ENCODE measurements at places on chromosomes 7 and 10.

DNA sequence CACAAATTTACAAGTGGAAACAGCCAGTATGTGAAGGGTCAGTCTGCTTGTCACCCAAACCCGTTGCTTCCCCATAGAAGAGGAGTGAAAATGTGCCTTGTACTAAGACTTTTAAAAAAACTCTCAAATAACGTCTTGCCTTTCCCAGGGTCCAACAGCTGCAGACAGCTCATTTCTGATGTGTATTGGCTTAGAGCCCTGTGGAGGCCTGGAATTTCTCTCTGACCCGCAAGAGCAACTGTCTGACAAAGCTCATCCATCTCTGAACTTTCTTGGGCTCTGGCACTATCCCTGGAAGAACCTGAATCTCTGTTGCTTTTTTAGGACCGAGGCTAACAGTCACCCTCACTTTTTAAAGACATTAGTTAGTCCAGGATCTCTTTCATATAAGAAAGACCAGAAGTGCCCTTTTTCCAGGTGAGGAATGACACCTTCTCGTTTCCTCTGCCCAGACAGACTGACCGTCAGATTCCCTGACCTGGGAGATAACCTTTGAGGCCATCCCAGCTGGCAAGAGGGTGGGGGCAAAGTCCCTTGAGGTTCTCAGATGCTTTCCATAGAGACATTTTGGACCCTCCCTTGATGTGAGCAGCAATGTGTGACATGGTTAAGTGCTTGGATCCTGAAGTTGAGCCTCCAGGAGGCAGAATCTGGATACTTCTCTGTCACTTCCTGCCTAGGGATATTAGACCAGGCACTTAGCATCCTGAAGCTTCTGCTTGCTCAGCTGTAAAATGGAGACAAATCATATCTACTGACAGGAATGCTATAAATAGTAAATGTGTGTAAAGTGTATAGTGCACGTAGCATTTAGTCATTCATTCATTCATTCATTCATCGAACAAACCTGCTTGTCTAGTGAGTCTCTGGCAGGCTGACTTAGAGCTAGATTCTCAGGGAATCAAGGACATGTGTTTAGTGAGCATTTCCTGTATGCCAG is 4.5 kb upstream of the NODAL start:
- no peak for DNase-seq

- no peak for DNase-seq
Observed at GRCh38 chr10:87626422-87626892, 33.2 kb upstream of the PAPSS2 start.

DNA sequence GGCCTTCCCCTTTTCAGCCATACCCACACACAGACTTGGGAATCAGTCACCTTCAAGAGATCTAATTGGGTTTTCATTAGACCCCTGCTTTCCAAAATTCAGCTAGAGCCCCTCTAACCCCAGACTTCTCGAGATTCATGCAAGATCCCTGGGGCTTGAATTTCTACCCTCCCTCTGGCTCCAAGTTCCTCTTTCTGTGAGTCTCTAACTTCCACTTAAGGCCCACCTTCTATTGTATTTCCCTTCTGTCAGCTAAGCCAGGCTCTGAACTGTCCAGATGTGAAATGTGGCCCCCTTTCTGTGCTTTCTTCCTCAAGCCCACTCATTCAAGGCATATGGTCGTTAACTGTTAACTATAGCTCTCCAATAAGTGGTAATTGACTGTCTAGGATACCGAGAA is 132.2 kb downstream of the ZNF365 start:
- no peak for DNase-seq

- DNase-seq, result no peak
Observed at GRCh38 chr7:99639267-99639666, 22.5 kb downstream of the ZSCAN25 start.

GRCh38 chr7:38224392-38224791 is 46.3 kb downstream of the STARD3NL start:
- DNase-seq, result no peak

- DNase-seq, result no peak
Observed at GRCh38 chr7:24717247-24717622, 40.0 kb downstream of the GSDME start.

DNA sequence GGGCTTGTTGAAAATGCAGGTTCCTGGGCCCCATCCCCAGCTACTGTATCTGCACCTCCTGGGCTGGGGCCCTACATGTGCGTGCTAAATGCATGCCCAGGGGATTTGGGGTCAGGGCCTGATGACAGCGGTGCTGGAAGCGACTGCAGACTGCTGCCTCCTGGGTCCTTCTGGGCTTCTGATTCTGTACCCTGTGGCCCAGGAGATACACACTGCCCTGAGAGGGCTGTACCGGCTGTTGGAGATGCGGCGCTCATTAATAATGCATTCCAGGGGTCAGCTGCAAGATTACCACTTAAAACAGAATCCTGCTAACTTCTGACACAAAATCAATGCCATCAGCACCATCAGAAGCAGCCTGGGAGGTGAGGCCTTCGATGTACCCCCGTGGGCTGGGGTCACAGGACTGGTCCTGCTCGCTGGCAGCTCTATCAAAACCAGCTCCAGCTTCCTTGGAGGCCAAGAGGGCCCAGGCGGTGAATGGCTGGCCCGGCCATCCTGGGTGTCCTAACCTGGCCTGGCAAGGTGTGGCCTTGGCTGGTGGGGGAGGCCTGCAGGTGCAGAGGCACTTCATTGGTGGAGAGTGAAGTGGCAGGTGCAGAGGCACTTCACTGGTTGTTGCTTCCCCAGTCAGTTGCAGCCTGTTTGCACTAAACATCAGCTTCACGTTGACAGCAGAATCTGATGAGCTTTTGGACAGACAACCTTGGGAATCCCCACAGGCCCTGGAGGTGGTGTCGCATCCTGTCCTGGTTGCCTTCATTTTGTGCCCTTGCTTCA is 79.2 kb downstream of the GLRX3 start:
- no peak for DNase-seq

- no peak for DNase-seq
Observed at GRCh38 chr7:122033641-122034040, 110.4 kb downstream of the AASS start.

DNA sequence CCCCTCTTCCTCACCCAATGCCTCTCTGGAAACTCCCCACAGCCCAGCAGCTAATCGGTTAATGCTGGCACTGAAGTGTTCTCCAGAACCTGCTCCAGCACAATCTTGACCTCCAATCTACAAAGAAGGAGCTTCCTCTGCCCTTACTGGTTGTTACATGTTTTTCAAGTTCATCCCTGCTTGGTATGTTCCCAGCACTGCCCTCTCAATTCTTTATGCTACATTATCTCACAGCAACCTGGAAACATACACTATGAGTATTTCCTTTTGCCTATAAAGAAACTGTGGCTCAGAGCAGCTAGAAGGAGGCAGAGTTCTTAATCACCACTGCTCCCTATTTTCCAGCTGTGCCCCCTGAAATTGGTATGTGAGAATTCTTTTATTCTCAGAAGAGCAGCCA is 84.1 kb upstream of the KMT2E start:
- no peak for DNase-seq

DNA sequence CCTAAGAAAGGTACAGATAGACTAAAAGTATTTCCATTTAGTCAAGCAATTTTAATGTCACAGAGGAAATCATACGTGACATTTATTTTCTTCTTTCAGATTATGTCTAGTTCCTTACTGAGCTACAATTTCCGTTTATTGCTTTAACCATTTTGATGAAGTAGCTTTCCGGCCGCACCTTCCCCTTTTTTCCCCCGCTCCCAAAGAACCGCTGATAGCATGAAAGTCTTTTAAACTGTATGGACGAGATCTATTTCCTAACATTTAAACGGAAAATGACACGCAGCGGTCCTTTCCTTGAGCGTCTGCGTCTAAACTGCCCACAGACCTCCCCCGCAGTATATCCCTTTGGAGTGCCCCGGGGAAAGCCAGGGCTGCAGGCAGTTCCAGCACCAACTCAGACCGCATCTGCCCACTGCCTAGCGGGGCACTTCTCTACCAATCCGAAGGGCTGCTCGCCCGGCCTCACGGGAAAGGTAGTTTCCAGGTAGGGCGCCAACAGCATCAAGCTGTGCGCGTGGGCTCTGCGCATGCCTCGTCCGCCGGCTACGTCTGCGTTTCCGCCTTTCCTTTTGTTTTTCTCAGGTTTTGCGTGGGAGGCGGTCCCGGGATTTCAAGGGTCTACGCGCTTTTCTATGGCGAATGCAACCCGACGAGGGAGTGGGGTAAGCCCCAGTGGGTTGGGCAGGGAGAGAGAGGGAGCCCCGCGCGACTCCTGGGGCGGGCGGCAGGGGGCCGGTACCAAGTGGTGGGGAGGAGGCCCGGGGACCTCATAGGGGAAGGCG is at the start of gene ZNF33A:
Gene ZNF33A, plus strand, starts transcription at position 557 of the 785 bp plus-strand sequence. CDS start 1,667 bp downstream, outside the sequence.
- peak; percentile 83 for DNase-seq

- DNase-seq, result no peak
Observed at GRCh38 chr7:91313113-91313512, 48.9 kb downstream of the FZD1 start.

DNA sequence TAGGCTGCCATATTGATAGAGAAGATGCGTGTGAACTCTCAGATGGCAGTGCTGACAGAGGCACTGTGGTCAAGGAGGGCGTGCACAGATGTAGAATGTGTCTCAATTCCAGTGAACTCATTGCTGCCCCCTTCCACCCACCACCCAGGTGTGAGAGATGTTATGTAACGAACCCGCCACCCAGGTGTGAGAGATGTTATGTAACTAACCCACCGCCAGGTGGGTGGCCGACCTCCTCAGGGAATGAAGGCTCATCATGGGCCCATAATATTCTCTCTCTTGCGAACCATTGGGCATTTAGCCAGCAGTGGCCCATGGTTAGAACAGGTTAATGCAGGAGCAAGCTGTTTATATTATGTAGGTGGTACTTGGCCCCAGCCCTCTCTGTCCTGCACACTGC is 140.4 kb upstream of the MTPN start:
- no peak for DNase-seq

DNA sequence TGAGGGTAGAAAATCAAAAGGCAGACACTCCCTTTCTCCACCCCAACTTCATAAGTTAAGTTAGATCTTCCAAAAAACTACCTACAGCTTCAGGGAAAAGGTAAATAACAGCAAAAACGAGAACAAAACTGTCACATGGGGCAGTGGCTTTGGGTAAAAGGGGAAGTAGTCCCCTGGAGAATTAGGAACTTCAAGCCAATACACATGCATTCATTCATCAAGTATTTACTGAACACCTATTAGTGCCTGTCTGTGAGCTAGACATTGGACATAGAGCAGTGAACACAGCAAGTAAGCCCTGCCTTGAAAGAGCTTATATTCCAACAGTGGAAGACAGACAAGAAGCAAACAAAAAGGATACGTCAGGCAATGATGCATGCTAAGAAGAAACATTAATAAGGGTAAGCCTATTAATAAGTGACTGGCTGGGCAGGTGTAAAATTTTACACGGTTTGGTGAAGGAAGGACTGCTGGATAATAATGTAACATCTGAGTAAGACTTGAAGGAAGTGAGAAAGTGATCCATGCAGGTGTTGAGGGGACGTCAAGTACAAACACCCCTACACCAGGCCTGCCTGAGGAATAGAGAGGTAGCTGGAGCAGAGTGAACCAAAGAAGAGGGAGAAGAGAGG is 69.6 kb upstream of the RAPGEF5 start:
- no peak for DNase-seq

- DNase-seq, result no peak
Observed at GRCh38 chr10:126059076-126059826, 162.9 kb downstream of the FANK1 start.

DNA sequence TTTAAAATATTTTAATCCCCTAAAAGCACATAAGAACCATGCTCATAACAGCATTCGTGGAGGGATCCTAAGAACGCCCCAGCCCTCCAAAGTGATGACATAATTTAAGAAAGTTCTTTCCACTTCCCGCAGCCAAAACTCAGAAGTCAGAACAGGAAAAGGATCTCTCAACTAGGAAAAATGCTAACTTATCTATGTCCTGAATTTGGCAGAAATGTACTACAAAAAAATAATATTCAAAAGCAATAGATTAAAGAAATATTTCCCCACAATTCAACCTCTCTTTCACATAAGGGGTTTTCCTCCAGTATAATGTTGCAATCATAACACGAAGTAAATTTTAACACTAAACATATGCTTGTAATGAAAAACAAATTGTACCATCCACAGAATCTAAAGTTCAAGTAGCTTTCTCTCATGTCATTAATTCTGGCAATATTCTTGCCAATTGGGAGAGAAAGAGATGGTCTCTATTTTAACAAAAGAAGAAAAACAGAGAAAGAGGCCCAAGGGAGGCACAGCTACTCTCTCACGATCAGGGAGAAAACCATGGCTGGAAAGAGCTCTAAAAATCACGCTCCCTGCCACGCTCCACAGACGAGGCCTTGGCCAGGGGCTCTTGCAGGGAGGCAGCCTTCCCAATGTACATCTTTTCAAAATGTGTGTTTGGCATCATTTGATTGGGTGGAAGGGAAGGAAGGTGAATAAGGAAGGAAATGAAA is 22.9 kb downstream of the ASB13 start:
- no peak for DNase-seq

DNA sequence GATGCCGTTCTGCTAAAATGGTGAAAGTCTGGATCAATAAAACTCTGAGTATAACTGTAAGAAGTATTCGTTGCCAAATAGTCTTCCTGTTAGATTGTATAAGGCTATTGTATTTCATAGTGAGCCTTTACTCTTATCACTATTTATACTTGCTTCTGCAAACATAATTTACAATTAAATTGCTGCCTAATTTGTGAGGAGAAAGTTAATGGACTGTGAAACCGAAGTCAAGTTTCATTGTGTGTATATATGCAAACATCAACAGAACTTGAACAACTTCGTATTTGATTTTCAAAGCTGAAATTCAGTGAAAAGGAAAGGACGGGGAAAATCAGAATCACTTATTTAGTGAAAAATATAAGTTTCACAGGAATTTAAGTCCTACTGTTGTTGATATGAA is 135.9 kb upstream of the CCDC6 start:
- DNase-seq, result no peak

DNA sequence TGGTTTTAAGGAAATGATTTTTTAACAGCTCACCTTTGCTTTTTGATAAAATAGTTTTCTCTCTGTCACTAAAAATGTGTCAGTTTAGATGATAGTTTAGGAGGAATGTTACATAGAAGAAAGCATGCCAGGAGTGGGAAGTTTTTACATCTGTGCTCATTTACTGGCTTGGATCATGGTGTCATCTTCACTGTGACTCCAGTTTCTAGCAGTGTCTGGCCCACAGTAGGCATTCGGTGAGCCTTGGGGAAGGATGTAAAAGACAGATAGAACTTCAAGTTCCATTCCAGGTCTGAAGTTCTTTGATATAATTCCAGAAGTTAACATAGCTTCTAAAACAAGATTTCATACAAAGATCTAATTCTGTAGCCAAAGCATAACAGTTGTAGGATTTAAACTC is 259.2 kb downstream of the BICC1 start:
- no peak for DNase-seq

GRCh38 chr10:117112220-117112619 is 25.9 kb downstream of the VAX1 start:
- DNase-seq, result no peak

GRCh38 chr7:91064938-91065337 is 199.3 kb upstream of the FZD1 start:
- no peak for DNase-seq

DNA sequence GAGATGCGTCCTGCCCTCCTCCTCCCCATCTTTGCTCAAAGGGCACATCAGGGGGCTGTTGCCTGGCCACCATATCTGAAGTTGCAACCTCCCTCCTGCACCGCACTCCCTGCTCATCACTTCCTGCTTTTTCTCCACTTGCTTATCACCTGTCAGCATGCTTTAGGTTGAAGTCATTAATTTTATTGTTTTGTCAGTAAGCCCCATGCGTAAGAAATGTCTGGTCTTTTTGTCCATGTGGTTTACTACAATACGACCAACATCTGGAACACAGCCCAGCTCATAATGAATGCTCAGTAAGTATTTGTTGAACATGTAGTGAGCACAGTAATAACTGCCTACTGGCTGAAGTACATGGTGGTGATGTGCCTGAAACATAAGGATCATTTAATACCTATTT is 71.6 kb upstream of the GJD4 start:
- DNase-seq, result no peak

- DNase-seq, result no peak
Observed at GRCh38 chr10:1530871-1531517, 206.3 kb downstream of the ADARB2 start.
